ENCODE measurements at places on chromosomes 3 and 15.

DNA sequence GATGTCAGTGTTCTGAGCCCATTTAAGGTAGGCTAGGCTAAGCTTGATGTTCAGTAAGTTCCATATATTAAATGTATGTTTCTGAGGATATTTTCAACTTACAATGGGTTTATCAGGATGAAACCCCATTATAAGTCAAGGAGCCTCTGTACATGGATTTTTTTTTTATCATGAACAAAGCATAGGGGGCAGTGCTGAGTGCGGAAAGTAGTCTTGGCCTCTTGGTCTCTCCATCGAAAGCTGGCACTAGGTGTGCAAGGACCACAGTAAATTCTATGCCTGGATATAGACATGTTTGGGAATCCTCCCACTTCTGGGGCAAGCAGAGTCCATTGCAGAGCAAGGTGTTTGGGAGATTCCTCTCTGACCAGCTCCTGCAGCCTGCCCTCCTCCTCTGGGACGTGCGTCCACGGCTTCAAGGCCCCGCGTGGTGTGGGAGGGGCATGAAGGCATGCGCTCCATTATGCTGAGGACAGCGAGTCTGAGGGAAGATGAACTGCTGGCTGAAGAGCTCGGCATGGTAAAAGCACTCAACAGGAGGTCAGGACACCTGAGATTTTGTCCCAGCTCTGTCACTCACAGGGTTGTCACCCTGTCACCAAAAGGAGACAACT, 122.9 kb upstream of the LIPC start:
- DNase-seq: no peak

GRCh38 chr15:59473226-59473625, 35.2 kb downstream of the FAM81A start:
- DNase-seq: no peak

- DNase-seq: no peak
Observed at GRCh38 chr3:12777171-12777570, 18.1 kb upstream of the TMEM40 start.

- DNase-seq: no peak
Observed at GRCh38 chr15:39828374-39828931, 45.8 kb upstream of the FSIP1 start.

GRCh38 chr3:180983136-180983535, 6.4 kb downstream of the DNAJC19 start:
- no peak for DNase-seq

DNA sequence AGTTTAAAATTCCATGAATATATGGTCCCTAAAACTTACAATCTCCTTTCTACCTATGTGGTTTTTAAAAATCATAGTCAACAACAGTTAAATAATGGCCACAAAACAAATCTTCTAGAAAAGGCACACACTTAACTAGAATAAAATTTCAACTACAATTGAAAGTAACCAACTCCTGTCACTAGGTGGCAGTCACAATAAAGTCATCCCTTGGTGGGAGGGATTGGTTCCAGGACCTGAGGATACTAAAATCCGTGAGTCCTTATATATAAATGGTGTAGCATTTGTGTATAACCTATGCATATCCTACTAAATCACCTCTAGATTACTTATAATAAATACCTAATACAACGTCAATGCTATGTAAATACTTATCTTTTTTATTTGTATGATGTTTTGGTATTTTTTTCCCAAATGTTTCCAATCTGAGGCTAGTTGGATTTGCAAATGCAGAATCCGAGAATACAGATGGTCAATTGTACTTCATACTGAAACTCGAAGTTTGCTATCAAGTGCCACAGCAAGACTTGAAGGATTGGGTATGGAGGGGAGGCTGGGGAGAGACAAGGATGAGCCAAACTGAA, 172.6 kb downstream of the FMN1 start:
- no peak for DNase-seq

- no peak for DNase-seq
Observed at GRCh38 chr3:99950921-99951320, 133.3 kb downstream of the CMSS1 start.

DNA sequence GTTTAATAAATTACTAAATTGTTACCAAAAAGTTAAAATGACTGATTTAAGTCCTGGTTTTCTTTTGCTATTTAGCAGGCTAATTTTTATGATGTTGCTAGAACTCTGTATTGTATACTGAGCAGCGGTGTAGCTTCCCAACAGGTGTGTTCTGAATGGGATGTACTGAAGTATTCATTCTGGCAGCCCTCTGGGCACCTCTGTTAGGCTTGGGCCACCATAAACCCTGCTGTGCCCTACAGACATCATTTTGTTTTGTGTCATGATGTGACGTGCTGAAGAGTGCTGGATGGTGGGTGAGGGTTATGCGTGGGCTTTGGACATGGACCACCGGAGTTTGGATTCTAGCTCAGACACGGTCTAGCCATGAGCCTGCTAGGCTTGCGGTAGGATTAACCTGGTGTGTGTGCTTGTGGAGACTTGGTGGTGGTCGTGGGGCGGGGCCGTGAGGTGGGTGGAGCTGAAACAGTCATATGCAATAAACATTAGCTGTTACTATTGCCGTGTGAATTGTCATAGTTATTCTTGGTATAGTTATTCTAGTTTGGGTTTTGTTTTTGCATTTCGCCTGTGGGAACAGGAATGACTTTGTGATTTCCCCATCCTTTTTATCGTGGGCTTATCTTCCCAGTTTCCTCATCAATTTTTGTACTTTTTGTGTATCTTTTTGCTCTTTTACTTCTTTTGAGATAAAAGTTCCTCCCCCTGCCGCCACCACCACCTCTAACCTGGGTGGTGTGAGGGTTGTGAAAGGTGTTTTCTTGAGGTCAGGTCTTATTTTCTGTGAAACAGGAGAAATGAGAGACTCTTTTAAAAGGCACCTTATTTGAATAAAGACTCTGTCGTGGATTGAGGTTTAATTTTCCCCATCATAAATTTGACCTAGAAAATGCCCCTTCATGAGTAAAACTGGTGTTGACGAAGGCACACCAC, 93.7 kb downstream of the MCTP2 start:
- DNase-seq: no peak

- DNase-seq: no peak
Observed at GRCh38 chr3:87426918-87427317, 150.5 kb upstream of the POU1F1 start.

DNA sequence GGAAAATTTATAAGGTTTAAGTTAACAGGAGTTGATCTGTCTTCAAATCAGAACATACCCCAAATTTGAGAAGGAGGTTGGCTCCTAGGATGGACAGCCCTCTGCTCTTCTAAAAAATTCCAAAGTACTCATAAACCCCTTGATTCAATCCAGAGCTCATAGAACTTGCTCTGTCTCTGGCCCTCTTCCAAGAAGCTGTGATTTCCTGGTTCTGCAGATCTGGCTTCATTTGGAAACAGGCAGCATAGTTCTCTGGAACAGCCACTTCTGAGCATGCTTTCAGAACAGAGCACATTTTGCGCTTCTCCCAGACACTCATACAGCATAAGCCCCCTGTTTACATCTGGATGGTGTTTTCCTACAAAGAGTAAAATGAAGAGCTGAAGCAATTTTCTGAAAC, 96.7 kb downstream of the KBTBD8 start:
- DNase-seq: no peak

- no peak for DNase-seq
Observed at GRCh38 chr15:101308604-101309435, 13.8 kb upstream of the SNRPA1 start.

DNA sequence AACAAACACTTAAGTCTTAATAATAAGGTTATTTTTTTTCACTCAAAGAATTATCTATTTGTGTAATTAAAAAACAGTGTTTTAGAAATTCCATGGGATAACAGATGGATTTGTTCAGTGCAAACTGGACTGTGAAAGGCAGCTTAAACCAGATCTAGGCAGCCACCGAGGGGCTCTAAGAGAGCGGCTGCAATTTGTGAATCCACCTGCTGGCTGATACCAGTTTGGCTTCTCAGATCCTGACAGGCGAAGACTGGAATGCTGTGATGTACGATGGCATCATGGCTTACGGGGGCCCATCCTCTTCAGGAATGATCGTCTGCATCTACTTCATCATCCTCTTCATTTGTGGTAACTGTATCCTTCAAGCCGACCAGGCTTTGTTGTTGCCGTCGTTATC, 119.6 kb downstream of the CHDH start:
- no peak for DNase-seq
